ENCODE measurements at places on chromosomes 6 and 20. TPM values are rescaled to one million over a fixed set of nuclear protein-coding genes. Genes with fewer than 3 reads are reported as not detected.

The METTL24 gene
- total RNA-seq = 1.7 TPM

The TRAPPC3L gene
- total RNA-seq = 0.25 TPM

The VGLL2 gene
- not detected for total RNA-seq

The SCUBE3 gene
- total RNA-seq = 5.3 TPM

The SLC25A27 gene
- 5.6 TPM for total RNA-seq

The CTCFL gene
- total RNA-seq = not detected

The ACTR5 gene
- 6.4 TPM for total RNA-seq

The MEP1A gene
- total RNA-seq = not detected

The LRRC73 gene
- total RNA-seq = 11.4 TPM

The PPP1R3G gene
- 15.2 TPM for total RNA-seq

The ACSS1 gene
- total RNA-seq = 14.6 TPM

The NRN1 gene
- 1.3 TPM for total RNA-seq

The MYBL2 gene
- 0.17 TPM for total RNA-seq

The MATN4 gene
- not detected for total RNA-seq

The TRIM40 gene
- total RNA-seq = not detected

The SRSF12 gene
- 0.55 TPM for total RNA-seq
